Activated T-helper 17 cell treated with anti-CD3 and anti-CD28 coated beads, Interleukin-2, amount 50 U/mL, for 72 hours (primary cell): ENCODE measurements at places on chromosomes 12 and 14. TPM values are rescaled to one million over a fixed set of nuclear protein-coding genes. Genes with fewer than 3 reads are reported as not detected.
A peak's percentile ranks its signal among the peaks of the same experiment; 100 is the strongest.

- ATAC-seq: no peak
Measured at GRCh38 chr12:75583355-75583754, 71.9 kb upstream of the KRR1 start.

- no peak for ATAC-seq
Measured at GRCh38 chr12:47802312-47802711, 17.4 kb downstream of the HDAC7 start.

DNA sequence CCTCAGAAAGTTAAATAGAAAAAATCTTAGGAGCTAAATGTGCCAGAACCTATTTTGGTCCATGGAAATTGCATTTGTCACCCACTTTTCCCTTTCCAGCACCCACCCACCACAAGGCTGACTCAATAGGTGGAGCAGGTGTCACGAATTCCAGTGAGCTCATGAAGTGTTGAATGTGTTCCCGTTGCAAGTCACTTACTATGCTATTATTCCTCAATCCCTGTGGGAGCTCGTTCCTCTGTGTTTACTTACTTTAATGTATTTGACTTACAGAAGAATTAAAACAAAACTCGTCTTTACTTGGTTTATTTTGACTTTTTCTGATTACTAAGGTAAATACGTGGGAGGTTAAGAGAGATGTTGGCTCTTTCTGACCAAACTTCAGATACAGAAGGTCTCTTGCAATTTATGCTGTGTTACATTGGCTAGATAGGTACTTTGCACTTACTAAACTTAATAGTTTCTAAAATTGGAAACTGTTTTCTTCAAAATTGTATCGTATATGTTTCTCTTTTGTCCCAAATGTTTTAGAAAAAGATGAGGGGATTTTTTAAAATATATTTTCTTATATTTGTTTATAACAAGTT, 269.4 kb upstream of the NOVA1 start:
- ATAC-seq: no peak

DNA sequence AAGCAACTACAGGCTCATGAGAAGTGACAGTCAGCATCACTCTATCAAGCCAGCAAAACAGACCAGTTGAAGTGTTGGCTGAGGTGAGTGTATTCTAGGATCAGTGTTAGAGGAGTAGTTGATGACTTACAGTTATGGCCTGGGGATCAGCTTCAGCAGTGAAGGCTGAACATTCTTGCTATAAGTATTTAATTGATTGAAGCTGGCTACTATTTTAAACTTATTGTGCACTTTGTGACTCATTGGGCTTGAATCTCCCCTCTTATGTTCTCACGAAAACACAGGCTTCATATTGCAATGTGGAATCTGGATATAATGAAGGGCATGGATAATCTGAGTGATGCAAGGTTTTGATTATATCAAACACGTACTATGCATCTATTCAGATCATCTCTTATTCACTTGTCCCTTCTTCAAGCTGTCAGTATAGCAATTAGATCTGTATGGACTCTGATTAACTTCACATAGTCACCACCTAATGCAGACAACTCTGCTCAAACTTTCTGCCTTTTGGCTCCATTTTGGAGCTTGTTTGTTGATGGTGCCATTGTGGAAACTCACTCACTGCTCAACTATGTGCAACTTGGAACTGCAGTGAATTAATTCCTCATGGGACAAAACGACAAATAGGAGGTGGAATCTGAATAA, 309.2 kb downstream of the SLC16A7 start:
- no peak for ATAC-seq

DNA sequence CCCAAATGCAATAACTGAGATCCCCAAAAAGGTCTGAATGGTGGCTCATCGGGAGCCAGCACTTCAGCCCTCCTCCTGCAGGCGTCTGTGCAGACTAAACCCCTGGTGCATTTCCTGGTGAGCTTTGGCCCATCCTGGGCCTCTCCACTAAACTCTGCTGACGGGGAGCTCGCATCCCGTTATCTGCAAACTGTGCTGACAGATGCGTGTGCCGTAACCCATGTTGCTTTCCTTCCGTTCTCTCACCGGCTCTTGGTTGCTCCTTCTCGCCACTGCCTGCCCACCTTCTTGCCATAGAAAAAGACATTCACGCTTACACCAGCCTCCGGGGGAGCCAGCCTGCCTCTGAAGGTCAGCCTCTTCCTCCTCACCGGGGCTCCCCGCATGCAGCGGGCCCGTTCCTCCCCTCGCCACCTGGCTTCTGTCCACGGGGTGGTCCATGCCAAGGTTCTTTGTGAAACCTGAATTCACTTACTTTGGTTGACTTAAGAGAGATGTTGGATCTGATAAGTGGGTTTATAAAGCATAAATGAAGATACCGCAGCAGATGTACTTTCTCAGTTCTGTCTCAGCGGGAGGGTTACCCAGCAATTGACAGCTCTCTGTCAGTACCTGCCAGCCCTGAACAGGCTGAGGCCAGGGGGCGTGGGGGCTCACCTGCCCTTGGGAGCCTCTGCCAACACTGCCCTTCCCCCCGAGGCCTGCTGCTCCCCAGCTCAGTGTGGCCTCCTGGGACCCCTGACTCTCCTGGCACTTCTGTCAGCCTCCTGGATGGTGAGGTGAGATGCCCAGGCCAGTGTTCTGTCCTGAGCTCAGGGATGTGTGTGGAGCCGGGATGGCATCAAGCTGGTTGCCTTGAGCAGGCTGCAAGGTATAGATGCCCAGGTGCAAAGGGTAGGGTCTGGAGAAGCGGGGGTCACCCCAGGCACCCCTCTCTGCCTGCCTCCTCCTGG, 14.2 kb downstream of the ZFYVE21 start:
- ATAC-seq: no peak

DNA sequence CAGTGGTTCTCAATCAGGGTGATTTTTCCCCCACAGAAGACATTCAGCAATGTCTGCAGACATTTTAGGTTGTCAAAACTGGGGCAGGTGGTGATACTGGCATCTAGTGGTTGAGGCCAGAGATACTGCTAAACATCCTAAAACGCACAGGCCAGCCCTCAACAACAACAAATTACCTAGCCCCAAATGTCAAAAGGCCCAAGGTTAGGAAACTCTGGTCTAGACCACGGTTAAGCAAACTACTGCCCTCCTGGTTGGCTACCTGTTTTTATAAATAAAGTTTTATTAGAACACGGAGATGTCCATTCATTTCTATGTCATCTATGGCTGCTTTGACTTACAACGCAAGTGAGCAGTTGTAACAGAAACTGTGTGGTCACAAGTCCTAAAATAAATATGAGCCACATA, 186.7 kb downstream of the EFCAB11 start:
- peak; percentile 80 for ATAC-seq

- peak; percentile 19 for ATAC-seq
Measured at GRCh38 chr12:120928864-120929652, 24.9 kb upstream of the SPPL3 start.

GRCh38 chr14:54209511-54210250, 187.1 kb upstream of the CDKN3 start:
- no peak for ATAC-seq

GRCh38 chr12:80935111-80935510, 2.6 kb downstream of the LIN7A start:
- no peak for ATAC-seq

DNA sequence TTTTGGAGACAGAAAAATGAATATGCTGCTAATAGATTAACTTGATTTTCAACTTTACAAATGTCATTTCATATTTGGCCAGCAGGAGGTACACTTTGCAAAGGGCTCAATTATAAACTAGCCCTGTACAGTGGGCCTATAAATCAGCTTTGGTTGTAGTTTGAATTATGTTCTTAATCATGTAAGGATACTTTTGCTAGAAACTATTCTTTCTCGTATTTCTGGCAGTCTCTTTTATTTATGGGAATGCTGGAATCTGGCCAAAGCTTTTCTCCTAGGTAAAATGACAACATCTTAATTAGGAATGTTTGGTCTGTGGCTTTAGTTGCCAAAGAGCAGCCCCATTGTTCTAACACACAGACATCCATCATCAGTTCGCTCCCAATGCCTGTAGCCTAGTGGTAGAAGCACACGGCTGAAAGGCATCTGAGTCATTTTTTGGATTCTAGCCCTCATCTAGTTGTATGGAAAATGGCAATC, 1322.3 kb upstream of the SEL1L start:
- ATAC-seq: no peak

DNA sequence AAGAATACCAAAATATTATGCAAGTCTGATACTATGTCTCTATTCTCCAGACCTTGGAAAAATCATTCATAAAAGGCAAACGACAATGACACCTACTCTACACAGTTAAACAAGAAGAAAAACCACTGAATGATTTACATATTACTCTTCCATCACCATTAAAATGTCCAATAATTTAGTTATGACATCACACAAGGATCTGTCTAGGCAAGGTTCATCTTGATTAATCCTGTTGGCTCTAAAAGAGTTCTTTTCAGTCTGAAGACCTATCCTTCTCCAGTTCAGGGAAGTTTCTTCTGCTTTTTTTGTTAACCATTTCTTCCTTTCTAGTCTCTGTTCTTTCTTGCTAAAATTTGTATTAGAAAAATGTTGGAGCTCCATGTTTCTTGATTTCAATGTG, 64.0 kb downstream of the OSBPL8 start:
- no peak for ATAC-seq

GRCh38 chr12:1108276-1108675, 117.3 kb downstream of the ERC1 start:
- peak; percentile 78 for ATAC-seq

DNA sequence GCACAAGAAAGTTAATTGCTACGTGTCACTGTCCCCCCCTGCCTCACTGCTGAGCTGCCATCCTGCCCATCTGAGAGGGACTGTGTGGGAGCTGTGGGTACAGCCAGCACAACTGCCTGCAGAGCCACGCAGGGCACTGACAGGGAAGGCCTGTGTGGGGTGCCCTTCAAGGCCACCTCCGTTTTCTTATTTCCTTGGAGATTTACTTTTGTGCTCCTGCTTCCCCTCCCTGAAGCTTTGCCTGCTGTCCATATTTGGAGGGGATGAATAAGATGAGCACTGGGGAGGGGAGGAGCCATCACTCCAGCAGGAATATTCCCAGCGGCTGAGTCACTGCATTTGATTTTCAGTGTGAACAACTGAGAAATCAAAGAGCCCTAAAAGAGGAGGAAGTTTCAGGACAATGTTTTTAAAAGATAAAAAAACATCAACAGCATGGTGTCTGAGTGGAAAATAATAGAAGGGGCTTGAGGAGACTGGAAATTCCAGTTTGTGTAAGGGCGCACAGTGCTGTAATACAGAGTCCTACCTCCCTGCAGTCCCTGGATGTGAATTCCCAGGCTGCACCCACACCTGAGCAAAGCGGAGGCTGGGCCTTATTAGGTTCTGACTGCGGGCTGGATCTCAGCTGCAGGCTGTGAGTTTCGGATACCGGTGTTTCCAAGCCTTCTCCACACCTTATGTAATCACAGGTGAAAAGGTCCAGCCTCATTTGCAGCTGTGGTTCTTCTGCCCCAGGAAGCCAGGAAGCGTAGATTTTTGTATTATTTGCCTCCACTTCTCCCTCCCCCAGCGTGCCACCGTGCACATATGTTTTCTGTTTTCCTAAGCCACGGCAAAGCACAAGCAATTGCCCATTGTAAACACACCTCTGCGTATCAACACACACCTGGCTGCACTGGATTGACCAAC, 192.6 kb upstream of the BCL2L14 start:
- ATAC-seq: peak; percentile 52

DNA sequence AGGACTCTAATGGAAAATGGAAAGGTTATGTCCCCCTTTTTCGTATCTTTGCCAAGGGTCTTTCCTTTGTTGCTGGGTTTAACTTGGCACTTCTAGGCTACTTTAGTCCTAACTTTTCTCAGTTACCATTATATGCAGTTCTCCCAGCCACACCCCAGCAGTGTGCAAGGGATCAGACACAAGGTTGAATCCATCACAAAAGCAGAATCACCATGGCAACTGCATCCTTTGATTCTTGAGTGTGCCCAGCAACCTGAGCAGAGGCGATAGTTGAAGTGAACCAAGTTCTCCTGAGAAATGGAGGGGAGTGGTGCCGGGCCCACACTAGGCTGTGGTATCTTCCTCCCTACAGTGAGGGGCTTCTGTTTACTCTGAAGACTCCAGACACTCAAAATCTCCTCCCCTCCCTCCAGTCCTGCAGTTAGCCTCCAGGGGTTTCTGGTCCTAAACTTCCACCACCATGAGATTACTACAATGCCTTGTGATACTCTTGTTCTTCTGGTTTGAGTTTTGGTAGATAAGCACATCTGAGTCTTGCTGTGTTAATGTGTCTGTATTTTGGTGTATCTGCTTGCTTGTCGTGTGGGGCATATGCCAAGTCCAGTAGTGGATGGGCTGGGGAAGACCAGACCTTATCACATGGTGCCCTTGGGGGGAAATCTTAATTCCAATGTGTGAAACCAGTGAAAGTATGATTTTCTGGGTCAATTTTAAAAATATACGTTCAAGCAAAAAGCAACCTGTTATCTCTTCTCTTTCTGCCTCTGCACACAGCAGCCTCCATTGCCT, 183.9 kb downstream of the CACNA1C start:
- ATAC-seq: no peak

GRCh38 chr14:65981192-65981843, 504.9 kb upstream of the CCDC196 start:
- ATAC-seq: no peak

GRCh38 chr14:61476105-61476753, 154.8 kb downstream of the PRKCH start:
- peak; percentile 15 for ATAC-seq

- no peak for ATAC-seq
Measured at GRCh38 chr12:112590281-112590680, 171.5 kb downstream of the PTPN11 start.

- no peak for ATAC-seq
Measured at GRCh38 chr12:109445191-109445609, 31.9 kb downstream of the KCTD10 start.

GRCh38 chr12:114483996-114484395, 78.1 kb upstream of the TBX5 start:
- no peak for ATAC-seq

GRCh38 chr12:111434680-111435338, 29.1 kb downstream of the SH2B3 start:
- ATAC-seq: peak; percentile 86

- no peak for ATAC-seq
Measured at GRCh38 chr12:130658145-130658911, 57.8 kb downstream of the RIMBP2 start.

- peak; percentile 59 for ATAC-seq
Measured at GRCh38 chr12:131074221-131075083, 120.7 kb downstream of the ADGRD1 start.

DNA sequence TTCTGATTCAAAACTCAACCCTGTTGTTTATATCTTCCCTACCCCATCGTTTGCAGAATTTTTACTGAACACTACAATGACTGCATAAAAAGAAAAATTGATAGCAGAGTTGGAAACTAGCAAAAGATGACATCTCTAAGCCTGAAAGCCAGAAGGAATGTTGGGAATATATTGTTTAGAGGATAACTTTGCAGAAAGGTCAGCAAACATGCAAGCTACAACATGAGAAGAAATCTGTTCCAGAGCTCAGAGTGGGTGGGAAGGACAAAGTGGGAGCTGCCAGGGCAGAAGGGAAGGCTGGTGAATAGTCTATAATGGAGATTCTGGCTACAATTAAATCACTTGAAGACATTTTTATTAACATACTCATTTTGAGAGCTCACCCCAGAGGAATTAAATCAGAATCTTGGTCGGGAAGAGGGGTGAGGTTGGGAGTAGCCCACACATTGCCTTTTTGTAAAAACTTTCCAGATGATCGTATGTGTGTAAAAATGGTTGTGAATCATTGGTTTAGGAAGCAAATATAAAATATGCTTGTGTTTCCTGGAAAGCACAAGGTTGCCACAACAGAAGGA, 574.8 kb downstream of the FLRT2 start:
- ATAC-seq: no peak

The PLCZ1 gene
- not detected for total RNA-seq

The IFI27 gene
- 3.0 TPM for total RNA-seq

The ANKRD33 gene
- total RNA-seq: not detected

The C12orf50 gene
- total RNA-seq: 0.29 TPM

The RPL36AL gene
- total RNA-seq: 184 TPM

The BBOF1 gene
- 0.91 TPM for total RNA-seq

The BMP4 gene
- 0.50 TPM for total RNA-seq

The CFAP73 gene
- total RNA-seq: 1.2 TPM
